Stimulated activated CD4-positive, alpha-beta T cell treated with anti-CD3 and anti-CD28 coated beads, Interleukin-1b, Interleukin-23, amount 100 ng/mL, for 24 hours (primary cell): ENCODE measurements at places on chromosomes 12 and 14.
A peak's percentile ranks its signal among the peaks of the same experiment; 100 is the strongest.

DNA sequence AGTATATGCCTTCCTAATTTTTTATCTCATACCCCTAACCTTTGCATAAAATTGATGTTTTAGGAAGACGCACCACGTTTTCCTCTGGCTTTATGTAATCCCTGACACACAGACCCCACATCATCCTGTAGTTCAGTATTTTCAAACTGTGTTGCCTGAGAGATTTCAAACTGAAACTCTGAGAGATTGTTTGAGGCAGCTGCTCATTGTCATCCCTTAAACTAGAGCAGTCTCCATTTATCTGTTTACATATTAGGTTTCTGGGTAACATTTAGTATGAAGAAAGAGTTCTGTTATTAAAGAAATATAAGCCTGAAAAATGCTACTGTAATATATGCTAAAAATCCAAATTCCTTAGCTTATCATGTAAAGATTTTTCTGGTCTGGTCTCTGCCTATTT is 24.3 kb downstream of the MNAT1 start:
- DNase-seq = no peak

- DNase-seq = no peak
Observed at GRCh38 chr12:106892075-106892474, 63.6 kb upstream of the TMEM263 start.

DNA sequence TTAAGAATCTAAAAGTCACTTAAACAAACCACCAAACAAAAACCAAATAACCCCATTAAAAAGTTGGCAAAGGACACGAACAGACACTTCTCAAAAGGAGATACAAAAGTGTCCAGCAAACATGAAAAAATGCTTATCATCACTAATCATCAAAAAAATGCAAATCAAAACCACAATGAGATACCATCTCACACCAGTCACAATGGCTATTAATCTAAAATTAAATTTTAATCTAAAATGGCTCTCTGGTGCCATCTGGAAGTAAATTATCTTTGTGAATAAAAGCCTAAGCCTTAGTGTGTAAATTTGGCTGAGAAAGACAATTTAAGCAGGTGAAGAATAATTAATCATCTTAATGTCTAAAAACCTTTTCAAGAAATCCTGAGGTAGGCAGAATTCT is 204.5 kb upstream of the PPFIA2 start:
- no peak for DNase-seq

DNA sequence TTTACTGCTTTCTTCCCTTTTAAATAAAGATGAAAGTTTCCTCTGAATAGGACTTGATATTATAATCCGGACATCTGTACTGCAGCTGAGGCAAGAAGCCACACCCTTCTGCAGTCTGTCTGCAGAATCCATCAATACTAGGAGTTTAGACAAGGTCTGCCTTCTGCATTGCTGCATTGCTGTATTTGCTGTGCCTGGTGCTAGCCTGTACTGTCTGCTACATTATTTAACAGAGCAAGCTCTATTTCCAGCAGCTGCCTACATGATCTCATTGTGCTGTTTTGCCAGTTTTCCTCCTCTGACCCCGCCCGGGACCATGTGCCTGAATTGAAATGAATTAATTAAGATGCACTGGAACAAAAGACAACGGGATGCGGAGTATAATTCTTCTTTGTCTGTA is 1.7 kb downstream of the TUBA1A start:
- DNase-seq = no peak

GRCh38 chr14:70812124-70812818 is 3.0 kb upstream of the MAP3K9 start:
- no peak for DNase-seq

- no peak for DNase-seq
Observed at GRCh38 chr12:113194971-113195391, 9.5 kb downstream of the RITA1 start.

- DNase-seq = no peak
Observed at GRCh38 chr14:68495101-68496039, 297.5 kb downstream of the ZFP36L1 start.

DNA sequence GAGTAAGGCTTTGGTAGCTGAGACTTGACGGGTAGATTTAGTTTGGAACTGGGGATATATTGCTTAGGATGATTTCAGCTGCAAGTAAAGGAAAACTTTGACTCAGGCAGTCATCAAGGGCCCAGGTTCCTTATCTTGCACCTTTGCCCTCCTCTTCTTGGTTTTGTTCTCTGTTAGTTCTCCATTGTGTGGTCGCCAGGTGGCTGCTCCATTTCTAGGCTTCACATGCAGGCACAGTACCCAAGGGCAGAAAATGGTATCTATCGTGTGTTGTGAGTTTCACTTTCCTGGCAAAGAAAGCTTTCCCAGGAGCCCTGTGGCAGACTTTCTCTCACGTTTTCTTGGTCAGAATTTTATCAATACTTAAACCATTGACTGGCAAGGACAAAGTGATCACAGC is 50.8 kb downstream of the VRK1 start:
- no peak for DNase-seq

DNA sequence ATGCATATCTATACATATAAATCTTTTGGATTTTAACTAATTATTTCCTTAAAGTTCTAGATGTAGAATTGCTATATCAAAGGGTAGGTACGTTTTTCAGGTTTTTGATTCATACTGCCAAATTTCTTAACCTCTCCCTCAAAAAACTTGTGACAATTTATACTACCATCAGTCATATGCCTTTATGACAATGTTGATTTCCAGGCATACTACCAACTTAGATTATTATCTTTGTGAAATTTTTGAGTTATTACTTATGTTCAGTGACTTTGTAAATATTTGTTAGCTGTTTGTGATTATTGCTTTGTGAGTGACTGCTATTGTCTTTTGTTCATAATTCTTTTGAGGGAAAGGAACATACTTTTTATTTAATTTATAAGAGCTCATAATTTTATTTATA is 107.0 kb downstream of the SLC38A6 start:
- DNase-seq = no peak

DNA sequence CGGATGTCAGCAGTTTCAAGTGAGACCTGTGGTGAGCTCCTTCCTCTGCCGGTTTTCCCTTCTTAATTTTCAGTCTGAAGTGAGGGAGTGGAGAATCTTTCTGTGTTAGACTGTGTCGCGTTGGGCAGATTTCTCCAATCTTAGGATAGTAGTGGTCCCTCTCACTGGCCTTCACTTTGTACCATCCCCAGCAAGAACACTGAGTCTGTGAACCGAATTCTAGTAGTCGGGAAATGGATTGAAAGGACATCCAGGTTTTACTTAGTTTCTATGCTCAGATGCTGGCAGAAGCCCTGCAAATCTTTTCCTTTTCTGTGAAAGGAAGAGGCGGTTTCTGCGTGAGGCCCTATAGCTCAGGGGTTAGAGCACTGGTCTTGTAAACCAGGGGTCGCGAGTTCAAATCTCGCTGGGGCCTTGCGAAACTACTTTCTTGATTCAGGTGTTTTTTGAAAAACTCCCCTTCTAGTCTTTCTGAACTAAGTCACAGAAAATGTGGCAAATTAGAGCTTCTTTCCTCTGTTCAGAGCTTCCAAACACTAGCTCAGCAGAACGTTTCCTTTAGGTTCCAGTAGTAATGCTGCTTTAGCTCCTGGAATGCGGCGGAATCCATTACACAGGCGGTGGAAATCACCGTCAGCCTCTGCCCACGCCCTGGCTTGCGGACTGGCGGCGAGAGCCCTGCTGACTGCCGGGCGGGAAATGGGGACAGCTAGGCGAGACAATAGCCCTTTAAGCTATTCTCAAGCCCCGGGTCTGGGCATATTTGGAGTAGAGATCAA is 2.8 kb upstream of the RNASE4 start:
- peak; percentile 63 for DNase-seq

- DNase-seq = no peak
Observed at GRCh38 chr12:62458626-62459025, 8.0 kb upstream of the MON2 start.

DNA sequence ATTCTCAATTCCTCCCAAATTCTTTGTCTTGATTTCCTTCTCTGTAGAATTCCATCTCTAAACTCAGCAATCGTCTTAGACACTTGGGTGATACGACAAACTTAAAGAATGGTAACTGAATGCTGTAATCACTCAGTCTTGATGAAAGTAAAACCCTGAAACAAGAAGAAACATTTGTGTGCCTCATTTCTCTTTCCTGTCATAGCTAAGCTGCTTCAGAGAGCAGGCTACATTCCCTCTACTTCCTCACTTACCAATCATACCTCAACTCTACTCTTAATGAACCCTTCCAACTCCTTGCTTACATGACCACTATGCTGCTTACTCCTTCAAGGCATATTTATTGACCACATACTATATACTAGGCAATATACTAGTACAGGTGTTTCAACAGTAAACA is 8.3 kb downstream of the MAP4K5 start:
- DNase-seq = no peak

GRCh38 chr12:7145671-7146070 is 15.5 kb downstream of the CLSTN3 start:
- no peak for DNase-seq

GRCh38 chr12:6524648-6525047 is 9.7 kb upstream of the GAPDH start:
- no peak for DNase-seq

- no peak for DNase-seq
Observed at GRCh38 chr14:51004801-51005526, 60.7 kb upstream of the PYGL start.

GRCh38 chr14:61116369-61116768 is 135.3 kb downstream of the SLC38A6 start:
- DNase-seq = no peak

DNA sequence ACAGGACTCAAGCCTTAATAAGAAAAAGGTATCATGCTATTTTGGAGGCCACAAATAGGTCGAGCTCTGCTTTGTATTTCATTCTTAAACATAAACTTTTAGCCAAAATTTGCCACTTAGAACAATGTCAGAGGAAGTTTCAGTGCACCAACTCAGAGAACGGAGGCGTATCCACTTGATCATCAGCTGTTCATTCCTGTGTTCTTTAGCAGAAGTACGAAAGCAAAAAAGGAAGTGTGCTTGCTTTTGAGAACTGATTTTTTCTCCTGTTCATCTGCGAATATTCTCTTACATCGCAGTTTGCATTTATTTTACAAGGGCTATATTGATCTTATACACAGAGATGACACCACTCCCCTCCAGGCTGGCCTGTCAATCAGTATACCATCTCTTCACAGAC is 188.6 kb upstream of the SOX5 start:
- no peak for DNase-seq

- no peak for DNase-seq
Observed at GRCh38 chr14:62053188-62053587, 291.0 kb downstream of the SNAPC1 start.

GRCh38 chr12:89707703-89708564 is 704 bp downstream of the ATP2B1 start:
- DNase-seq = peak; percentile 20

GRCh38 chr12:52300796-52301691 is 9.7 kb upstream of the KRT81 start:
- no peak for DNase-seq

GRCh38 chr12:29591140-29592020 is 93.9 kb upstream of the OVCH1 start:
- no peak for DNase-seq

DNA sequence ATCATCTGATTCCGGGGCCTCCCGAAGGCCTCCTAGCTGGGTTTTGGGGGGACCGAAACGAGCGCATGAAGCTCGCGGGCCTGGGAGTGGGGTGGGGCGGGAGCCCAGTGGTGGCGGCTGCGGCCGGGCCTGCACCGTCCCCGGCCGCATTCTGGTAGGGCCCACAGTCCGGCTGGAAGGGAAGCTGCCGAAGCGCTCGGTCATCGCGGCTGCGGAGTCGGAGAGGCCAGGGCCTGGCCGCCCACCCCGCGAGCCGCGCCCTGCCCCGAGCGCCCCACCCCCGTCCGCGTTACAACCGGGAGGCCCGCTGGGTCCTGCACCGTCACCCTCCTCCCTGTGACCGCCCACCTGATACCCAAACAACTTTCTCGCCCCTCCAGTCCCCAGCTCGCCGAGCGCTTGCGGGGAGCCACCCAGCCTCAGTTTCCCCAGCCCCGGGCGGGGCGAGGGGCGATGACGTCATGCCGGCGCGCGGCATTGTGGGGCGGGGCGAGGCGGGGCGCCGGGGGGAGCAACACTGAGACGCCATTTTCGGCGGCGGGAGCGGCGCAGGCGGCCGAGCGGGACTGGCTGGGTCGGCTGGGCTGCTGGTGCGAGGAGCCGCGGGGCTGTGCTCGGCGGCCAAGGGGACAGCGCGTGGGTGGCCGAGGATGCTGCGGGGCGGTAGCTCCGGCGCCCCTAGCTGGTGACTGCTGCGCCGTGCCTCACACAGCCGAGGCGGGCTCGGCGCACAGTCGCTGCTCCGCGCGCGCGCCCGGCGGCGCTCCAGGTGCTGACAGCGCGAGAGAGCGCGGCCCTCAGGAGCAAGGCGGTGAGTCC is at the start of gene KLC1:
TSS of gene KLC1 (plus strand) at position 528 of the 819 bp plus-strand sequence. CDS start 25,354 bp downstream, outside the sequence.
- DNase-seq = peak; percentile 78

- no peak for DNase-seq
Observed at GRCh38 chr14:80323038-80323665, 111.8 kb upstream of the DIO2 start.

DNA sequence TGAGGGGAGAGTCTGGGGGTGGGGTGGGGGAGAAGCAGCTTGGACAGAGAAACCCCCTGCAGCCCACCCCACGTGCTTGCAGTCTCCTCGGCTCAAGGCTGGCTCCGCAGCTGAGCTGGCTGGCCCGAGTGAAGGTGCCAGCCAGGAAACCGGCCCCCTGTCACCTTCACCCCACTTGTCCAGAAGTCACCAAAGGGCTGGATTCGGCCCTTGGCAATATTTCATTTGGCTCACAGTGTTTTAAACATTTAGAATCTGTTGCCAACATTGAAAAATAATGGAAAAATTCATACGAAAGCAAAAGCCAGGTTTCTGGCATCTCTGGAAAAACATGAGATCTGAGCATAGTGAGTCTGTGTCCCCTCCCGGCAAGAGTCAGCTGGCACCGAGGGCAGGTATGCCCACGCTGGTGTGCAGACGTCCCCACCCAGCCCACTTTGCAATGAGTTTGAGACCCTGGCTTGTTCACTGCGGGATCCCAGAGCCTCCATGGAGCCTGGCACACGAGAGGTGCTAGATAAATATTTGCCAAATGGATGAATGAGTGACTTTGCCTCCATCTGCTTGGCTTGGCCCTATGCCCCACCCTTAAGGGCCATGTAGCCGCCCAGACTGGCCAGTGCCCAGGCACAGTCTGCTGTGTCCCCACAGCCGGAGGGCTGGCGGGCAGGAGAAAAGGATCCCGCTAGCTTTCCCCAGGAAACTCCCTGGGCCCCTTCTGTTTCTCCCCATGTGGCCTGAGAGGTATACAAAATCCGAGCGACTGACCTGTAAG is 18.2 kb downstream of the MSI1 start:
- DNase-seq = no peak
